Kidney glomerular epithelial cell (primary cell): ENCODE measurements at places on chromosomes 5 and 9.
A peak's percentile ranks its signal among the peaks of the same experiment; 100 is the strongest.

DNA sequence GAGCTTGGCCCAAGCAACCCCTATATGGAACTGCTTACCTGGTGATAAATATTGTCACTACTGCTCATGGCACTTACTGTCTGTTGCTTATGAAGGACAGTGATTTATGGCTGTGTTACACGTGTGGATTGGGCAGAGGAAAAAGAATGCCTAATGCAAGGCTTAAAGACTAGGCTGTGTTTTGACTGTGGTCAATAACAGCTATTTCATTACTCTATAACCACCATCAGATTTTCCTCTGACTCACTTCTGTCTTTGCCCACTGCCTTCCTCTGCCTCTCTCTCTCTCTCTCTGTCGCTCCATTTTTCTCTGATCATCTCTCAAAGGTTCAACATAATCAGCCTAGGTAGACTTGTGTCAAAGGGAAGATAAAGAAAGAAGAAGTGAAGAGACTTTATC, 96.2 kb downstream of the TLR4 start:
- no peak for DNase-seq

DNA sequence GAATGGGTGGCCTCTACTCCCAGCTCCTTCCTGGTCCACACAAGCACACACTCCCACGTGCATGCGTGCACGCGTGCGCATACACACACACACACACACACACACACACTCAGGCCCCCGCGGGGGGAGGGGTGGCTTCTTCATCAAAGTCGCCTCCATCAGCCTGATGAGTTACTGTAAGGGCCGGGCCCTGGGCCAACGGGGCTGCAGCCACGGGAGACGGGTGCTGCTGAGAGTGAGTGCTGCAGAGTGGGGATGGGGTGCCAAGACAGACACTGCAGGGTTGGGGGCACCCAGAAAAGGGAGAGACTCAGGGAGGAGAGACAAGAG, 18.1 kb downstream of the CNTFR start:
- no peak for DNase-seq

- no peak for DNase-seq
Measured at GRCh38 chr5:16975950-16976624, 40.0 kb upstream of the MYO10 start.

GRCh38 chr9:131012396-131012917, 3.5 kb downstream of the LAMC3 start:
- DNase-seq, result no peak

DNA sequence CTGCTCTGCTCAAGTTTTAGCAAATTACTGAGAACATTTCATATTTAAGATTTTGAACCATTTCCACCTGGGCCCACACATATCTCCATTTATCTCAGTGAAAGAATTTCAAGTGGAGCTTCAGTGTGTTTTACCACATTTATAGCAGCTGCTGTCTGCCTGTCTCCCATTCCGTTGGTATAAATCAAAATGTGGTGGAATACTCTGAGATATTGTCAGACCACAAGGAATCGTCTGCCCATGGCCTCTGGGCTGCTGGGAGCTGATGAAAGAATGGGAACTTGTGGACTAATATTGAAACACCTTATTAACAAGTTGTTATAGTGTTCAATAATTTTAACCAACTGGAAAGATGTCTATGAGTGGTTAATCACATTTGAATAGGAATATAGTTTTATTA, 33.3 kb downstream of the MAST4 start:
- DNase-seq, result no peak

DNA sequence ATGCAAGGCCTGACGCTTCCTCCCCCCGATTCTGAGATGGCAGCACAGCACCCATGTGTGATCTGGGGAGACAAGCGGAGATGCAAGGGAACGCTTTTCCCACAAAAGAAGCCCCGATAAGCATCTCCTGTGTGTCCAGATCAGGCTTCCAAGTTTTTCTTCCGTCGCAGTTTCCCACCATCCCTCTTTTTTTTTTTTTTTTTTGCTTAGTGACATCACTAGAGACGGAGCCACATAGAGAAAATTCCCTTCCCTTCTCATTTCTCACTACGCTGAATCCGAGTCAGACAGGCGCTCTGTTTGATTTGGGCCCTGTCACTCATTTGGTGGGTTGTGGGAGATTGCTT, 160.9 kb downstream of the HSD17B3 start:
- DNase-seq, result no peak

GRCh38 chr5:64333886-64334285, 168.2 kb downstream of the RNF180 start:
- peak; percentile 54 for DNase-seq

- DNase-seq, result no peak
Measured at GRCh38 chr5:139384591-139385051, 1.5 kb upstream of the SLC23A1 start.

DNA sequence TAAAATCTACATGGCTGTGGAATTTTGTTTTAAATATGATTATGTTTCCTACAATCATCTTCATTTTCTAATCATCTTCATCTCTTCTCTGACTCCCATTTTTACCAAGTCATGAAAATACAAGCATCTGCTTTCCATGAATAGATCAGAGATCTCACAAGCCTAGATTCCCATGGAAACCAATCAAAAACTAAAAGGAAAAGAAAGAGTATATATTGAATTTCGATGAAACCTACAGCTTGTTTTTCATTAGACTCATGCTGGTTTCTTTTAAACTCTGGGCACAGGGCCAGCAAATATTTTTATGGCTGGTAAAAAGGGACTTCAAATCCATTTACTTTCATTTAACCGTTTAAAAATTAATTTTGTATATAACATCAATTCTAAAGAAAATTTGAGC, 51.2 kb downstream of the INVS start:
- DNase-seq, result no peak

GRCh38 chr5:11390291-11390767, 513.9 kb downstream of the CTNND2 start:
- DNase-seq, result peak; percentile 10

- DNase-seq, result no peak
Measured at GRCh38 chr5:68450245-68450852, 234.8 kb downstream of the PIK3R1 start.

GRCh38 chr9:124854822-124855221, 1.6 kb downstream of the WDR38 start:
- no peak for DNase-seq

DNA sequence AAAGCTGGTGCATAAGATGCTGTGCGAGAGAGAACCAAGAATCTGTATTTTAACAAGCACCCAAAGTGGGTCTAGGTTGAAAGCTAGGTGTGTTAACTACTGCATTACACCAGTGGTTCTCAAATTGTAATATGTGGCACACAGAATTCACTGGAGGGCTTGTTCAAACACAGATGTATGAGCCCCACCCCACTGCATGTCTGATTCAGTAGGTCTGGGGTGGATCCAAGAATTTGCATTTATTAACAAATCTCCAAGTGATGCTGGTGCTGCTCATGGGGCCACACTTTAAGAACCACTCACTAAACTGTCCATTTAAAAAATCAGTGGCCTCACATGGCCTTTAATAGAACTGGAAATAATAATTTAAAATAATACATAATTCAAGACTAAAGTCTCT, 40.4 kb downstream of the LPAR1 start:
- DNase-seq, result no peak

DNA sequence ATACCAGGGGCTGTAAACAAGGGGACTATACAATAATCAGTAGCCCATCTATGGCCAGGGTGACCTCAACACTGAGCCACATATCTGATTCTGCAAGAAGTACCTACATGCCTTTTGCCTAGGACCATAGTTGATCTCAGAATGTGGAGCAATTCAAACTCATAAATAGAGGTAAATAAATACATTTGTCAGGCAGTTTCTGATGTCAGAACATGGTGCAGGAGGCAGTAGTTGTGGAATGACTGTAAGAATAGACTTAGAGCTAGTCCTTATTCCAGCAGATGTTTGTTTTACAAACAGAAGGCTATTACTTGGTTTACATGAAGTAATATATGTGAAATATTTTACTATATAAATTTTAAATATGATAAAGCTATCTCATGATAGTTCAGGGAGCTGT, 330.7 kb upstream of the DAB2 start:
- DNase-seq, result no peak

DNA sequence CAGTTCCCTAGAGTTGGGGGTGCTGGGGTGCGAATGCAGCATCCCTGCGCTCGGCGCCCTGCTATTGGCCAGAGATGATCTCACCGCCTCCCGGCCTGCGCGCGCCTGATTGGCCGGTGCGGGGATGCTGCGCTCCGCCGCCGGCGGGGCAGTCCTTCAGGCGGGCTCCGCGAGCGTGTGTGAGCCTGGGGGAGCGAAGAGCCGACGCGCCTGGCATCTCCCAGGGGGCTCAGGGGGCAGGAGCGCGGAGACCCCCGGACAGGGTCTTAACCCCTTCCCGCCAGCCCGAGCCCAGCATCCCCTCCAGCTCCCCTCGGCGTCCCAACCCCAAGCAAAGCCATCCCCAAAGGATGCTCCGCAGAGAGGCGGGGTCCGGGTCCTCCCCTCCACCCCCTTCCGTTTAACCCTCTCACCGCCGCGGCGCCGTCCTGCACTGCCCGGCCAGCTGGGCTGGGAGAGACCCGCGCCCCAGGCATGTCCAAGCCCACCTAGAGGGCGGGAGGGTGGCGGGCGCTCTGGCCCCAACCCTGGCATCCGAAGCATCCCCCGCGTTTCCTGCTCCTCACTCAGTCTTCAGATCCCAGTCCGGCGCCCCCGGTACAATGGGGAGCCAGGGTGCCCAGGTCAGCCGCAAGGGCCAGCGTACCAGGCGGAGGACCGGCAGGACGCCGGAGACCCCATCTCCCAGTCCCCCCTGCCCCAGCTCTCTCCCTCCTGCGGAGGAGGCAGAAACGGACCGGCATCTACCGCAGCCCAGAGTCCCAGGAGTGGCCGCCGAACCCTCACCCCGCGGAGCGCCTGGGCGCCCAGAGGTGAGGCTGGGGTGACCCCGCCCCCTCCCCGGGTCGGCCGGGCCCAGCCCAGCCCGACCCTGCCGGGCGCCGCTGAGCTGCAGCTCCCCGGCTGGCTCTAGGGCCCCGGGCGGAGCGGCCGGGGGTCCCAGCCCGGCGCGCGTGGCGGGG, 19.3 kb upstream of the TOR2A start:
- no peak for DNase-seq

- no peak for DNase-seq
Measured at GRCh38 chr9:104856413-104856941, 71.5 kb downstream of the ABCA1 start.

DNA sequence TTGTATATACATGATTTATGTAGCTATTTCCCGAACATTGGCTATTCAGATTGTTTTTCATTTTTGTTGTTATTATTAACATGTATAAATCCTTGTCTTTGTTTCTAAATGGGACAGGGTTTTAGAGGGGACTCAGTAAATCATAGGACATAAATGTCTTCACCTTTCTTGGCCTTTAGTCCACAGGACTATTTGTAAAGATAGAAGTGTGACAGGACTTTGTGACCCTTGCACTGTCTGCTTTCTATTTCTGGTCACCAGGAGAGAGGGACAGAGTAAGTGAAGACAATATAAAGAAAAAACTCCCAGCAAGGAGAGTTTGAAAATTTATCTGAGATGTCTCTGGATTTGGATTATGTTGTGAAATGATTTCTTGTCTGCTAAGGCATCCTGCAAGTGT, 78.6 kb upstream of the GOLM1 start:
- no peak for DNase-seq
